ENCODE measurements at places on chromosomes 3 and 15. TPM values are rescaled to one million over a fixed set of nuclear protein-coding genes. Genes with fewer than 3 reads are reported as not detected.
A peak's percentile ranks its signal among the peaks of the same experiment; 100 is the strongest.

RBMS3 gene
- total RNA-seq: 3.4 TPM

SMAD6 gene
- 1.2 TPM for total RNA-seq

TGM5 gene
- total RNA-seq: 13.5 TPM

KCNMB3 gene
- total RNA-seq: 0.68 TPM

NRROS gene
- 0.40 TPM for total RNA-seq

DNA sequence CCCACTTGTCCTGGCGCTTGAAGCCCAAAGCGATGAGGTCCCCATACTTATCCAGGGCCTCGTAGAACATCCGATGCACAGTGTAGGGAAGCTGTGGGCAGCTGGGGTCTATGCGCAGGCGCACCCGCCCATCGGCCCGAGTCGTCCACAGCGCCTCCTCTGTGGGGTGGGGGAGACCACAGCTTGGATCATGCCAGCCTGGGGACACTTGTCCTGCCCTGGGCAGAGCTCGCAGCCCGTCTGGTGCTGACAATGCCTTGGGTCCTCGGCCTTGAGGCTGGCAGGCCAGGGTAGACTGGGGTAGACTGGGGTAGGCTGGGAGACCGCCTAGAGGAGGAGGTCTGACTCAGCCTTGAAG, 39.8 kb downstream of the ACSBG1 start:
- ATAC-seq: peak; percentile 6

- no peak for ATAC-seq
These were observed 727.7 kb downstream of the FHIT start for GRCh38 chr3:60523536-60523935.

- ATAC-seq: no peak
These were observed 50.3 kb upstream of the ATP13A3 start for GRCh38 chr3:194536871-194537637.

GRCh38 chr3:100046986-100047385, 67.3 kb downstream of the FILIP1L start:
- ATAC-seq: no peak

DNA sequence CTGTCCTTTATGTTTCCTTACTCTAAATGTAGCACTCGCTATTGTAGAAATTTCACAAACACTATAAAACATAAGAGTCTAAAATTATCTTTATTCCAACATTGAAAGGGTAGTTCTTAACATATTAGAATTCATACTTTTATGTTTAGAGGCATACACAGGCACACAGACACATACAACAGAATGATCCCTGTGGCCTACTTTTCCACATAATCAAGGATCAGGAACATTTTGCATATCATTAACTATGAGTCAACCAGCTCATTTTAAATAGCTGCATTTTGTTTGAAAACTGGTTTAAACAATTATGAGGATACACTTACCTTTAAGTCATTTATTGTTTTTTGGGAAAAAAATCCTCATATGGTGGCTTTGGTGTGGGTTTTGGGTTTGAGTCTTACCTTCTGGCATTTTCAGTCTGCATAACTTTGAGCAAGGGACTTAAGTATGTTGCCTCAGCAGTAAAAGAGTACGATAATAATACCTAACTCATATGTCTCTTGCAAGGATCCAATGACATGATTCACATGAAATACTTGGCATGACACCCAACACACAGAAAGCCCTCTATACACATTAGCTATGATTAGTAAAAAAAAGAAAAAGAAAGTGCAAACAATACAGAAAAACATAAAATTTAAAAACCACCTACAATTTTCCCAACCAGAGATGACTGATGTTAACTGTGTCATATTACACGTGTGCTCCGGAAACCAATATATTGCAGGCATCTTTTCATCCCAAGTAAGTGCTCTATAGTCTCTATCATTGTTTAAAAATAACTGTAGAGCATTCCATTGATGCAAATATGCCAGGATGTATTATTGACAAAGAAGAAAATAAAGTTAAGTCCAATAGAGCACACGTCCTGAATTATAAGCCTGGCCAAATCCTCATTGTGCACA, 213.1 kb upstream of the ADAMTS9 start:
- no peak for ATAC-seq

GRCh38 chr3:162629372-162629771, 1132.8 kb downstream of the OTOL1 start:
- ATAC-seq: no peak
